ENCODE measurements at places on chromosomes 6 and 20.

DNA sequence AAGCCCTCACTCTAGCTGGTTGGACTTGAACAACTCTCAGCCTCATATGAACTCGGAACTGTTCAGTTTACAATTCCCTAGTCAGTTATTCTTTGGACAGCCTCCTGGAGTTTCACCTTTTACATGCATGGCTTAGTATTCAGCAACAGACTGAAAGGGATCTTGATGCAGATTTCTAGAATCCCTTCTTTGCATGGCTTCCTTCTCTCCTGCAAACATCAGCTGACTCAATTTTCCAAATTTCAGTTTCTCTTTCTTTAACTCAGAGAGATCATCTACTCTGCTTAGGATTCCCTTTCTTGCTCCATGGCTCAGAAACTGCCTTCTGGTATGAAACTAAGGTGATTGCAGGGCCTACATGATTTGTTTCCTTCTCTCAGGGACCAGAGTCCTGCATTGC lies 99.6 kb downstream of the CEP57L1 start:
- DNase-seq, result no peak

GRCh38 chr6:134315974-134316441 lies 1.9 kb downstream of the SGK1 start:
- no peak for DNase-seq

GRCh38 chr6:124928851-124929250 lies 33.4 kb upstream of the RNF217 start:
- DNase-seq, result no peak

GRCh38 chr6:16006681-16007080 lies 122.2 kb upstream of the MYLIP start:
- DNase-seq, result no peak

GRCh38 chr6:37019065-37019450 lies 13.6 kb downstream of the FGD2 start:
- DNase-seq, result no peak

GRCh38 chr20:43567477-43567876 lies 8.7 kb downstream of the SGK2 start:
- DNase-seq, result no peak

GRCh38 chr6:112284603-112285002 lies 30.2 kb upstream of the LAMA4 start:
- DNase-seq, result no peak

DNA sequence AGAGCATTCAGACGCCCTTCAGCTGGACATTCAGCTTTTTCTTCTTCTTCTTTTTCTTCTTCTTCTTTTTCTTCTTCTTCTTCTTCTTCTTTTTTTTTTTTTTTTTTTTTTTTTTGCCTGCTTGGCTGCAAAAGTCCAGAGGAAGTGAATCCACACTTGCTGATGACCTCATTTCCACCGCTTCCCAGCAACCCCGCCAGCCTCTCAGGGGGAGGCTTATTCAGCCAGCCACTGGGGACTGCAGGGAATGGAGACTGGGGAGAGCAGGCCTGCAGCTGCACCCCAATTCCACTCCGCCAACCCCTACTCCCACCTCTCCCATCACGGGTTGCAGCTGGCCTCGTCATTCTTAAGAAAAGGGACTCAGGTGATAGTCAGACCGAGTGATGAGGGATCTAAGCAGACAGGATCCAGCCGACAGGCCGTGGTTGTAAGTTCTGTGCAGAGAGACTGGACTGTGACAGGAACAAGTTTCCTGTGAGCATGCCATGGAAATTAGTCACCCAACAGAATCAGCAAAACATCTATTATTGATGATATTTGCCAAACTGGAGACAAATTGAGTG lies 59.0 kb upstream of the QKI start:
- DNase-seq, result peak; percentile 85

DNA sequence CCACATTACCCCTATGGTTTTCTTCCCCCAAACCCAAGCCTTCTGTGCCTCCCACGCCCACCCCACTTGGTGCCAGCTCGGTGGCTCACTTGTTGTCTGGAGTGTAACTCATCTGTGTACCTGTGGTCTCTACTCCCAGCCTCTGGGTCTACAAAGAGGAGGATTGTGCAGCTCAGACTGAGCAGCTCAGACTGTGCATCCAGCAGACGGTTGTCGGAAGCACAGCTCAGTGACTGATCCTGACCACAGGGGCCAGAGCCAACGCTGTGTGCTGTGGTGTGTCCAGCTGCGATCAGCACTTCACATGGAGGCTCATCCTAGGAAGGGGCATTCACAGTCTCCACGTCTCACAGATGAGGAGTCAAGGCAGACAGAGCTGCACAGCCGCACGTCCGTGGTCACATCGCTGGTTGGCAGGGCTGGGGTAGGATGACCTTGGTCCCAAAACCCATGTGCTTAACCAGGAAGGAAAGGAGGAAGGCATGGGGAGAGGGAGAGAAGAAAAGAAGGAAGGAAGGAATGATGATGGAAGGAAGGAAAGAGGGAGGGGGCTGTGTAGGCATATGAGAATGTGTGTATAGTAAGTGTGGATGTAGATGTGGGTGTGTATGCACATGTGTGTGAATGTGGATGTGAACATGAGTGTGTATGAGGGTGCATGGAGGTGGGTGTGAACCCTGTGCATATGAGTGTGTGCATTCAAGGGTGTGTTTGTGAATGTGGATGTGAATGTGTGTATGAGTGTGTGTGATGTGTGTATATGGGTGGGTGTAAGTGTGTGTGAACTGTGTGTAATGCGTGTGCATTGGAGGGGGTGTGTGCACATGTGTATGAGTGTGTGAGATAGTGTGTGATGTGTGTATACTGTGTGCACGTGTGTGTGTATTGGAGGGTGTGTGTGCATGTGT lies 28.2 kb upstream of the STX16 start:
- DNase-seq, result no peak

GRCh38 chr20:15205719-15206118 lies 868.3 kb upstream of the FLRT3 start:
- DNase-seq, result no peak

DNA sequence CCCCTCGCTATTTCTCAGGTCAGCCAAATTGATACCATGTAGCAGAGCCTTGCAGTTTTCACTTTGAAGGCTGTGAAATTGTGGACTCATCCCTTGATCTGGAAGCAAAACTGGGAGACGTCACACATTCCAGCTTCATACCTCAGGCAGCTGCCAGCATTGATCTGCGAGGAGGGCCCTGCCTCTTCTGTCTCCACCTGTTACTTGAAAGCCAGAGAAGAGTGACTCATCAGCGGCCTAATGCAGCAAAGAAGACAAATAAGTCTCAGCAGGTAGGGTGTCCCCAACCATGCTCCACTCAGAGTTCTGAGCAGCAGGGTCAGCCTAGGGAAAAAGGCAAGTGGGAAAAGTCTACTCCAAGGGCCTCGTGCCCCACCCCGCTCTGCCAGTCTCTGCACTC lies 69.4 kb upstream of the BMP2 start:
- peak; percentile 98 for DNase-seq

- DNase-seq, result no peak
These were observed 46.1 kb upstream of the TNFAIP3 start for GRCh38 chr6:137820952-137821351.
